ENCODE measurements at places on chromosomes 5 and 9. TPM values are rescaled to one million over a fixed set of nuclear protein-coding genes. Genes with fewer than 3 reads are reported as not detected.

DNA sequence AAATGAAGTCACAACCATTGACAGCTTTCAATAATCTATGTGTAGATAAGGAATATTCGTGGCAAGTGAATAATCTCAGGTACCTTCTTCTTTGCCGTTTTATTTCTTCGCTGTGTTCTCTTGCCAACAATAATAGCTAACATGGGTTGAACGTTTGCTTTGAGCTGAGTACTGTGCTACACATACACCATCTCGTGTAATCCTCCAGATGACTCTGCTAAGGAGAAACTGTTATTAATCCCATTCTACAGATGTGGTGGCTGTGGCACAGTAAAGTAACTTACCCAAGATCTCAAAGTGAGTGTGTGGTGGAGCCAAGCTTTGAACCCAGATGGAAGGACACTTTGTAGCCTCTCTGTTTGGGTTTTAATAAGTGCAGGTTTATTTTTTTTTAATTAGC lies 179.7 kb downstream of the C9orf152 start:
- no peak for DNase-seq

DNA sequence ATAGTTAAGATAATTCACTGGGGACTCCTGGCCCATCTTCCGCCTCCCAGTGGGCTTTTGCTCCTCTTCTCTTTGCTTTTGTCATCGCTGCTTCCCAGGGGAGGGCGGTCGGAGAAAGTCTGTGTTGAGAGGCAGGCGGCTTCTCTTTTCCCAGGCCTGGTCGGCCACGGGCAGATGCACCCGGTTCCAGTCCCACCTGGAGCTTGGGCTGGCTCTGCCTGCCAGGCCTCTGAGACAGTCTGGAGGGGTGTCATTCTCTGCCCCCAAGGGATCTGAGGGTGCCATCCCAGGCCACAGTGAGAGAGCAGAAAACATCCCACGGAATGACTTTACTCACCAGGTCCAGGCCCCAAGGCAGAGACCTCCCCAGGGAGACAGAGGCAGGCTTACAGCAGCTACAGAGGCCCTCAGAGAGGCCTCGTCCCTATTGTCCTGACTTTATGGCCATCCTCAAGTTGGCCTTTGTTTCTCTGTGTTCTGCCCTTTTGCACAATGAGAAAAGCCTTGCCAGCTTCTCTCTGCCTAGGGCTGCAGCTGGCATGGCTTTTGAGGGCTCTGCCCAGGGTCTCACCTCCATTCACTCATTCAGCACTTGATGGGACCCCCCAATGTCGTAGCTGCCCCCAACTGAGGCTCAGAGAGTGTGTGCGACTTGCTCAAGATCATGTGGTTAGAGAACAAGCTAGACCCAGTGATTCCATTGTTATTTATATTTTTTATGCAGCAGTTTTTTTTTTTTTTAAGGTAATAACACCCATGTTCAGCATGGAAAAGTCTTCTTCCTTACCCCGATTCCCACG lies 44.2 kb upstream of the BOD1 start:
- DNase-seq = no peak

GRCh38 chr5:53974021-53974420 lies 336.4 kb downstream of the ARL15 start:
- no peak for DNase-seq

DNA sequence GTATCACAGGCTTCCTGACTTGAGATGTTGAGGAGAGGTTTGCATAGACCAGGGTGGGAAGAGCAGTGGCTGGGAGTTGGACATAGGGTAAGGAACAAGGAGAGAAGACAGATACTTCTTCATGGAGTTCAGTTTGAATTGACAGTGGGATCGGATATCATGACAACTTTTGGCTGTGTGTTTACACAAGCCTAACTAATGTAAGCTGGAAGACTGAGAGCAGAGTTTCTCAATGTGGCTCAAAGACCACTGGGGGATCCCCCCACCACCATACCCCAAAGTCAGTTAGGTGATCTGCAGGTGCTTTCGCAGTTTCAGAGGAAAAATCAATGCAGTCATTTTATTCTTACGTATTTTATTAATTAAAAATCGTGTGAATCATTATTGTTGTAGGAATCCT lies 125.9 kb downstream of the AOPEP start:
- DNase-seq = no peak

GRCh38 chr9:21542787-21543186 lies 60.7 kb upstream of the IFNE start:
- no peak for DNase-seq

DNA sequence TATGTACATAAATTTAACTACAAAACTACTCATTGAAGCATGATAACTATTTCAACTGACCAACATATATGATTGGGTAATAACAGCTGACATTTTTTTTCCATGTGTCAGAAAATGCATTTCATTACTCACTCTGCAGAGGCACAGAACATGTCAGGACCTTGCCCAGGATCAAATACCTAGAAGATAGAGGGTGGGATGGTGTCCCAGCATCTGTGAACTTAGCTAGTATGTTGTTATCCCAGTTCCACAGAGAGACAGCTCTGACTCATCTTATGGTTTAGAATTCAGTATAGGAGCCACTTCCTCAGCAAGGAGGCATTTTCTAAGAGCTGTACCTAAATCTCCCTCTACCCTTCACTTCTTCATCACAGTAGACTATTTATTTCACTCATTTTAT lies 1198.6 kb upstream of the ACO1 start:
- DNase-seq = no peak

- DNase-seq = no peak
These were observed 51.1 kb upstream of the SH3PXD2B start for GRCh38 chr5:172505403-172505759.

GRCh38 chr5:61052882-61053281 lies 107.9 kb downstream of the NDUFAF2 start:
- no peak for DNase-seq

DNA sequence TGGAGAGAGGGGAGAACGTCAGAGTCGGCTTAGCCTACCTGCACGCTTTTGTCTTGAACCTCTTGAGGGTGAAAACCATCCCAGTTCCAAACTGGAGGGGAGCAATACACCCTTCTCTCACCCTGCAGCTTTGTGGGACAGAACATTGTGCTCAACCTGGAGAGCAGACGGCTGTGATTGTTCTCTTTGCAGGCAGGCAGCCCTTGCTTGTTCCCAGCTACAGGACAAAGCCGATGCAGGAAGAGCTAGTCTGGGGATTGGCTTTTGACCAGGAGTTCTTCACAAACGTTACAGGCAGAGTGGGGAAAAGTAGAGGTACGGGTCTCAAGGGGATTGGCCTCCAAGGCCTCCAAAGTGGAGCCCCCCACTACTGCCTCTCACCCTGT lies 33.9 kb upstream of the ARHGAP26 start:
- DNase-seq = no peak

GRCh38 chr5:177315411-177315810 lies 3.7 kb upstream of the MXD3 start:
- no peak for DNase-seq

The ZNF883 gene
- total RNA-seq = 0.49 TPM

Measured in psoas muscle (tissue), 8 donors.